ENCODE measurements at places on chromosomes 16 and 17.

DNA sequence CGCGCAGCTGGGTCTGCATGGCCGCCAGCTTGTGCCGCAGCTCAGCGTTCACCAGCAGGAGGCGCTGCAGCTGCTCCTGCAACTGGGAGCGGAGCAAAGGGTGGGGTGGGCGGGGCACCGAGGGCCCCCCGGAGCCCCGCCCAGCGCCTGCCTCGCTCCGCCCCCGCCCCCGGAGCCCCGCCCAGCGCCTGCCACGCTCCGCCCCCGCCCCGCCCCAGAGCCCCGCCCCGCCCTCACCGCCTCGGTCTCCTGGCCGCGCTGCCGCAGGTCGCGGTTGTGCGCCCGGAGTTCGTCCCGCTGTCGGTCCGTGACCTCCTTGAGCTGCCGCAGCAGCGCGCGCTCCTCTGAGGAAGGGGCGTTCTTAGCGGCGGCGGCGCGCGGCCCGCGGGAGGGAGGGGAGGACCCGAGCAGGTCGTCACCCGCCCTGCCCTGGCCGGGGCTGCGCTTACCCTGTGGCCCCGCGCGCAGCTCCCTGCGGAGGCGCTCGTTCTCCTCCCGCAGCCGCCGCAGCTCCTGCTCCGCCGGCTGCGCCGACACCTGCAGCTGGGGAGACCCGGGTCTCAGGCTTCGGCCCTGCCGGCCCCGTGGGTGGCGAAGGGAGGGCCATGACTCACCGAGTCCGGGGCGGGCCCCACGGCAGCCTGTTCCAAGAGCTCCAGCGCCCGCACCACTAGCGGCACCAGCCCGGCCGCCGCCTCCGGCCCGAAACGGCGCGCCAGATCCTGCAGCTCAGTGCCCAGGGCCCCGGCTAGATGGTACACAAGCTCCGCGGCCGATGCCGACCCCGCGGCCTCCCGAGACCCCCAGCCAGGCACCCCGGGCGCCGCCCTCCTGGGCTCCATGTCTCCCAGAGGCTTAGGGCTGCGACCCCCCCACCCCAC is 463 bp downstream of the RILP start:
- DNase-seq = peak; percentile 91

- DNase-seq = no peak
Measured at GRCh38 chr16:4378999-4379690, 7.5 kb downstream of the VASN start.

- DNase-seq = no peak
Measured at GRCh38 chr17:82386255-82386831, 14.8 kb downstream of the UTS2R start.

- DNase-seq = peak; percentile 70
Measured at GRCh38 chr17:75864448-75864871, 9.3 kb upstream of the WBP2 start.

GRCh38 chr16:21194771-21195301 is 16.5 kb downstream of the ZP2 start:
- DNase-seq = peak; percentile 18

- no peak for DNase-seq
Measured at GRCh38 chr17:57589151-57590034, 155.7 kb downstream of the CCDC182 start.

GRCh38 chr17:2695961-2696760 is 15.4 kb downstream of the CLUH start:
- no peak for DNase-seq

- no peak for DNase-seq
Measured at GRCh38 chr16:89612415-89613166, 851 bp upstream of the DPEP1 start.

DNA sequence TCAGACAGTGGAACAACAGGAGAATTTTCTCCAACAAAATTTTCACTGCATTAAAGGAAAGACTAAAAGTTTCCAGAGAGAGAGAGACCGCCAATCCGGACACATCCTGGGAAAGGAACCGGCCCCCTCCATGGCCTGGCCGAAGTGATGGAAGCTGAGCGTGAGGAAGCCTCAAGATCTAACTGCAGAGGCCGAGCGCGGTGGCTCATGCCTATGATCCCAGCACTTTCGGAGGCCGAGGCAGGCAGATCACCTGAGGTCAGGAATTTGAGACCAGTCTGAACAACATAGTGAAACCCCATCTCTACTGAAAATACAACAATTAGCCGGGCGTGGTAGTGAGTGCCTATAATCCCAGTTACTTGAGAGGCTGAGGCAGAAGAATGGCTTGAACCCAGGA is 3.9 kb downstream of the CTRB2 start:
- no peak for DNase-seq

All from HCEC 1CT (cell line).